ENCODE measurements at places on chromosomes 16 and 17.

DNA sequence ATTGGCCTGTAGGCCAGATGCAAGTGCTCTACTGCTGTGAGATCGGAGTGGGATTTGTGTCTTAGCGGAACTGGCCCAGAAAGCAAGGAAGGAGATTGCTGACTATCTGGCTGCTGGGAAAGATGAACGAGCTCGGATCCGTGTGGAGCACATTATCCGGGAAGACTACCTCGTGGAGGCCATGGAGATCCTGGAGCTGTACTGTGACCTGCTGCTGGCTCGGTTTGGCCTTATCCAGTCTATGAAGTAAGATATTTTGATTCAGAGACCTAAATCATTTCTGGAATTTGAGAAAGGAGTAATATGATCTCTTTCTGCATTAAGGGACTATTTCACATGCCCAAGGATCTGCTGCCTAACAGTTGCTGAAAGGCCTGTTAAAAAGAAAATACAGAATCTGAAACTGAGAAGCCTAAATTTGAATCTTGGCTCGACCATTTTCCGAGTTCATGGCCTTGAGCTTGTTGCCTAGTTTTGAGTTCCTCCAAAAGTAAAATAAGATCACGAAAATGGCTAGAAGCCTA lies 21.1 kb downstream of the IST1 start:
- DNase-seq, result no peak

- no peak for DNase-seq
Measured at GRCh38 chr16:6027733-6028132, 930.1 kb upstream of the EEF2KMT start.

GRCh38 chr17:77146246-77146632 lies 5.5 kb downstream of the SEC14L1 start:
- DNase-seq, result no peak

DNA sequence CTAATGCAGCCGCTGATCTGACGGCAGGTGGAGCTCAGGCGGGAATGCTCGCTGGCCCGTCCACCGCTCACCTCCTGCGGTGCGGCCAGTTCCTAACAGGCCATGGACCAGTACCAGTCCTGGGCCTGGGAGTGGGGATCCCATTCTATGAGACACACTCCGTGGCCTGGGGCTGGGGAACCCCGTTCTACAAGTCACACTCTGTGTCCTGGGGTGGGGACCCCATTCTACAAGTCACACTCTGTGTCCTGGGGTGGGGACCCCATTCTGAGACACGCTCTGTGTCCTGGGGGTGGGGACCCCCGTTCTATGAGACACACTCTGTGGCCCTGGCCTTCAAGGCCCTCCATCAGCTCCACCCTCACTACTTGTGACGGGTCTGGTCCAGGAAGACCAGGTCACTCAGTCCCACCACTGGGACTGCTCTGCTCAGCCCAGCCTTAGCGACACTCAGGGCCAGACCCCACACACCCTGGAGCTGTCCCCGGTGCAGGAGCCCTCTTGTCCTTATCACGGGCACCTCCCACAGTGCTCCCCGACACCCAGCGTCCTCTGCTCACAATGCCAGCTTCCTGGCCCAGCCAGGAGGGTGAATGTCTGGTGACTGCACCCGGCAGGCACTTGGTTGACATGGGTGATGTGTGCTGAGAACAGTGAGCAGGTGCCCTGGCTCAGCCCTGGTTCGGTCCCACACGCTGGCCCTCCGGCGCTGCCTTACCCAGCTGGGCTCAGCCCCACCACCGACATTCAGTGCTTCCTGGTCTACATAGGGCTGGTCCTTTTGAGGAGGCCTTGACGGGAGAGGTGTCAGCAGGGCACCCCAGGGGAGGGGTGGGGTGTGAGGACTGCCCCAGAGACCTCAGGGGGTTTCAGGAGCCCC lies 89.1 kb downstream of the TBC1D16 start:
- DNase-seq, result no peak

- DNase-seq, result no peak
Measured at GRCh38 chr16:84072014-84072413, 29.4 kb upstream of the SLC38A8 start.

DNA sequence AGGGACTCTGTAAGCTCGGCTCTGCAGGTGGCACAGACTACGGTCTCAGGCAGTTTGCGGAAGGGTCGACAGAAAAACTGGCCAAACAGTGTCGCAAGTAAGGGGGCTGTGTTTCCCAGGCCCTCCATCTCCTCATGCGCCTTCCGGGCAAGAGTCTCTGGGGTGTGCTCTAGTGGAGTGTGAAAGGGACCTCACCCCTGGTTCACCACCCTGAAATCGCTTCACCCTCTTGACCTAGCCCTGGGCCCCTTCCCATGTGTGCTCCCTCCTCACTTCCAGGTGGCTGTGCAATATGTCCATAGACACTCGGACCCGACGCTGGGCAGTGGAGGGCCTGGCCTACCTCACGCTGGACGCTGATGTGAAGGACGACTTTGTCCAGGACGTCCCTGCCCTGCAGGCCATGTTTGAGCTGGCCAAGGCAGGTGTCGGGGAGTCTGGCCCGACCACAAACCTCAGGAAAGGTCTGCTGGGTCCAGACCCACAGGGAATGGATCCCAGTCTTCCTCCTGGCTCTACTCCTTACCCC lies 22.3 kb downstream of the UNC45B start:
- DNase-seq, result no peak

DNA sequence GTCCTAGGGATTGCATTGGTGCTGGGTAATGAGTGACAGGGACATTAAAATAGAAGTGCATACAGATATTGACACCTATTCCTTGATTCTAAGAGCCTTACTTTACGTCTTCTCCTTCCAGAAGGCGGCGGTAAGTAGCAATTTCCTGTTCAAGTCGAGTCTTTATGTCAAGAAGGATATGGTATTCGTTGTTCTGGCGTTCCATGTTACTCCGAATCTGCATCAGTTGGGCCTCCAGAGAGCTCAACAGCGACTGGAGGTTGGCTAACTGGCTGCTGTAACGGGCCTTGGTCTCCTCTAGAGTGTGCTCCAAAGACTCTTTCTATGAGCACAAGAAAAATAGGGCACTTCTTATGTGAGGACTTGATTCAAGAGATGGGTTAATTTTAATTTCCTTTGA lies 7.0 kb downstream of the KRT20 start:
- no peak for DNase-seq

GRCh38 chr16:14071576-14072271 lies 605 bp downstream of the MRTFB start:
- no peak for DNase-seq

DNA sequence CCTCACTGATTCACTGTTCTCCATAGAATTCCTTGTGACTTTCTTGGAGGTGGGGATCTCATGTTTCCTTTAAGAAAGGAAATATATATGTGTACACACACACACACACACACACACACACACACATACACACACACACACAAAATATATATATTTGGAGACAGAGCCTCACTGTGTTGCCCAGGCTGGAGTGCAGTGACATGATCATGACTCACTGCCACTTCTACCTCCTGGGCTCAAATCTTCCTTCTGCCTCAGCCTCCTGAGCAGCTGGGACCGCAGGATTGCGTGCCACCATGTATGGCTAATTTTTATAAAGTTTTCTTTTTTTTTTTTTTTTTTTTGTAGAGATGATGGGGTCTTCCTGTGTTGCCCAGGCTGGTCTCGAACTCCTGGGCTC lies 45.9 kb downstream of the CDH13 start:
- no peak for DNase-seq

DNA sequence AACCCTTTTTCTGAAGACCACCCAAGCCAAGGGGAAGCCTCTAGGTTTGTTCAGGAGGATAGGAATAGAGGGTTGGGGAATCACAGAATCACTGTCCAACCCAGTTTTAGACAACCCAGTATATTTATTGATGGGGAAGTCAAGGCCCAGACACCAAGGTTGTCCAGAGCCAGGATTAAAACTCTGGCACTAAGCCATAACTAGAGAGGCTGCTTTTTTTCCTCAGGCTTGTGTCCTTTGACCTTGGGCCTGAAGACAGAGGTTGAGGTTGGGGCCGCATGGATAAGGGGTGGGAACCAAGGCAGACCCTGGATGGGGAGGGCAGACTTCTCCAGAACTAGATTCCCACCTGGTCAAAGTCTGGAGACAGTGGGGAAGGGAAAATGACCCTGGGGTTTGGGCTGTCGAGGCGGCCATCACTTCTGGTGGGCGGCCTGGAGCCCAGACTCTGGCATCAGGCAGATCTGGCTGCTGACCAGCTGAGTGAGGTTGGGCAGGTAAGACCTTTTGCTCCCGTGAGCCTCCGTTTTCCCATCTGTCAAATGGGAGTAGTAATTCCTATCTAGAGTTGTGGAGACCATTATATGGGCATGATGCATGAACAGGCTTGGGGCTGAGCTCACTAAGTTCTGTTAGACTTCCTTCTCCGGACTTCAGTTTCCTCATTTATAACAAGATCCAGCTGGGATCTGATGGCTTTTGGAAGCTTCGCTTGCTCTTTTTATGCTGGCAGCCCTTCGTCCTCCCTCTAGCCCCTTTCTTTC lies 17.9 kb downstream of the IGFBP4 start:
- no peak for DNase-seq

DNA sequence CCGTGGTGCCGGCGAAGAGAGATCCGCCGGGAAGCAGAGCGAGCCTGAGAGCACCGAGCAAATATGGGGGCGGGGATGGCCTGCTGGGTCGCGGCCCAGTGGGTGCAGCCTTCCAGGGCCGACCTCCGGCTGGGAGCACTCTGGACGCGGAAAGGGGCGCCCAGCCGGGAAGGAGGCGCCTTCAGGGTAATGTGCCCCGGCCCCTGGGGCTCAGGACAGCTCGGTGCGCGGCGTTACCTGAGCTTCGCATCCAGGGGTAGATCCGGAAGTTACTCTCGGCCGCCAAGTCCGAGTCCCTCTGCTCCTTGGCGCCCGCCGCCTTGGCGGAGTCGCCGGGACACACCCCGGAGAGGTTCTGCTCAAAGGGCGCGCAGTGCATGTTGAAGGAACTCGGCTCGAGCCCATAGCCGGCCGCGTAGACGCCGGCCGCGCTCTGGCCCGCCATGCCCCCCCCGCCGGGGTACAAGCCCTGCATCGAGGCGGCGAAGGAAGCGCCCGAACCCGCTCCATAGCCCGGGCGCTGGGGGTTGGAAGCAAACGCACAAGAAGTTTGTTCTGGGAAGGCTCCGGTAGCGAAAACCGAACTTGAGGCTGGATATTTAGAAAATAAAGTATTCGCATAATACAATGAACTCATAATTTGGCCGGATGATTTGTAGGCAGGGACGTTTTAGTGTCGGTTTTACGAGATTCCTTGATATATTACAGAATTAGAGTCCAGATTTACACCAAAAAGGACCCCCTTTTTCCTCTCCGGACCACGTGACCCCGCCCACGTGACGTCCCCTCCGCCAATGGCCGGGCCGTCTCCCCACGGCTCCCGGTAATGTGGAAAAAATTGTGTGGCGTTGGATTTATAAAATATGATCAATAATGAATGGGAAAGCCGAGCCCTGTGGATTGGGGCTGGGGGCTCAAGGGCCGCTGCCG lies at the start of gene HOXB7:
TSS of gene HOXB7 (minus strand) at position 736 of the 930 bp plus-strand sequence. CDS start at position 637, 99 bp downstream.
- peak; percentile 81 for DNase-seq

DNA sequence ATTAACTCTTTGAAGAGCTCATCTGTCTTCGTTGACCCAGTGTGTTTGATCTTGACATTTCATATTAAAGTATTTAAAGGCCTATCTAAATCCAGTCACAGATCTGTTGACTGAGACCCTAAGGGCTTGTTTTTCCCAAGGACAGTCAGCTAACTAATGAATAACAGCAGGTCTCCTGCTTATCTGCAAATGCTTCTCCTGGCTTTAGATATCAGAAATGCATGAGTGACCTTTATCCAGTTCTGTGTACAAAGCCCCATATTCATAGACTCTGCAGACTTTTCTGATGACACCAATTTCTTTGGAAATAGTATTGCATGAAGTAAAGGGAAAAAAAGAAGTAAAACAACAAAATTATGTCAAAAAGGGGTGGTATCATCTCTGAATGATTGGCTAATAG lies 70.3 kb downstream of the YPEL2 start:
- no peak for DNase-seq

GRCh38 chr17:18217412-18218015 lies 7.9 kb upstream of the LLGL1 start:
- DNase-seq, result peak; percentile 90

DNA sequence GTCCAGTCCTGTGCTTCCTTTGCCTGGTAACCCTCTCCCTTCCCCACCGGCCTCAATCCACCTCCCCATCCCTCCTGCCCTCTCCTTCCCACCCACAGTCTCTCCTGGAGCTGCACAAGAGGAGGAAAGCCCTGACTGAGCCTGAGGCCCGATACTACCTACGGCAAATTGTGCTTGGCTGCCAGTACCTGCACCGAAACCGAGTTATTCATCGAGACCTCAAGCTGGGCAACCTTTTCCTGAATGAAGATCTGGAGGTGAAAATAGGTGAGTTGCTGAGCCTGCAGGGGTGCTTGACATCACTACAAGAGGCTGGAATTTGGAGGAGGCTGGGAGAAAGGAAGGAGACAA lies 1.3 kb downstream of the PLK1 start:
- no peak for DNase-seq

DNA sequence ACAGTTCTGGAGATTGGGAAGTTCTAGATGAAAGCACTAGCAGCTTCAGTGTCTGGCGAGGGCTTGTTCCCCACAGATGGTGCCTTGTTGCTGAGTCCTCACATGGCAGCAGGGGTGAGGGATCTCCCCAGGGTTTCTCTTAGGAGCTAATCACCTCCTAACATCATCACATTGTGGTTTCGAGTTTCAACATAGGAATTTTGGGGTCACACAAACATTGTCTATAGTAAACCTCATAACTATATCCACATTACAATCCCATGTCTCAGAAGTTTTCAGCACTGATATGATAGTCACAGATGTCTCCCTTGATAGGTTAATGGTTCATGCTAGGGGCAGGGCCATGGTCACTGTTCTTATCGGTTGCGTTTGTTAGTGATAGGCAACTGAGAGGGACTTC lies 13.8 kb downstream of the CLUAP1 start:
- no peak for DNase-seq

DNA sequence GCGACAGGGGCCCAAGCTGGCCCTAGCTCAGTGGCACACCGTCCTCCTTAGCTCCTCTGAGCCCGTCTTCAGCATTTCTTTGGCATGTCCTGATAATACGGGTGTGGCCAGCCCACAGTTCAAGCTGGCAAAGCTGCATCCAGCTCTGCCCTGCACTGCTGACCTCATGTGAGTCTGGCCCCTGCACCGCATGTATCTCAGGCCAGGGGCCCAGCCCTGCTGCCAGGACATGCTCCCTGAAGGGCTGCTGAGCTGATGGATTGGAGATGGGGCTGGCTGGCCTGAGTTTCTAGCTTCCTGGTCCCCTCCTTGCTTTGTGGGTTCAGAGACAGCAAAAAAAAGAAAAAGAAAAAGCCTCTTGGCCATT lies 2.4 kb downstream of the DOC2B start:
- DNase-seq, result no peak
